ENCODE measurements at places on chromosomes 3 and 15.

DNA sequence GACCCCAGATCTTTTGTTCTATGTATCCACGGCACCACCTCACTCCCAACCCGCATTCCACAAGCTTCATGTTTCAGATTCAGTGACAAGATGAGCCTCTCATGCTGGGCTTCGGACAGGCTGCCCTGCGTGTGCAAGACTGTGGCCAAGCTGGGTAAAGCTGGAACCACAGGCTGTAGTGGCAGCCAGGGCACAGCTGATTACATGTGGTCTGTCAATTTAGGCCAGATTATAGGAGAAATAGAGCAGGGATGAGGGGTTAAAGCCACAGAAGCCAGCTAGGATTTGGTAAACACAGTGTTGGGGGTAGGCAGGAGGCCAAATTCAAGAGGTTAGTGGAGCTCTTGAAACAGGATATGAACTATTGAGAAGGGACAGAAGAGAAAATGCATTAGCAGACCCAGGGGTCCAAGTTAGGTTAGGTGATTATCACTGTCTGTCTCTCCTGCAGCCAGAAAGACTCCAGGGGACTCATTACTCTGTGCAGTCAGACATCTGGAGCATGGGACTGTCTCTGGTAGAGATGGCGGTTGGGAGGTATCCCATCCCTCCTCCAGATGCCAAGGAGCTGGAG, 12.9 kb downstream of the SNAPC5 start:
- DNase-seq: no peak

- DNase-seq: no peak
Observed at GRCh38 chr3:87621667-87622066, 345.3 kb upstream of the POU1F1 start.

DNA sequence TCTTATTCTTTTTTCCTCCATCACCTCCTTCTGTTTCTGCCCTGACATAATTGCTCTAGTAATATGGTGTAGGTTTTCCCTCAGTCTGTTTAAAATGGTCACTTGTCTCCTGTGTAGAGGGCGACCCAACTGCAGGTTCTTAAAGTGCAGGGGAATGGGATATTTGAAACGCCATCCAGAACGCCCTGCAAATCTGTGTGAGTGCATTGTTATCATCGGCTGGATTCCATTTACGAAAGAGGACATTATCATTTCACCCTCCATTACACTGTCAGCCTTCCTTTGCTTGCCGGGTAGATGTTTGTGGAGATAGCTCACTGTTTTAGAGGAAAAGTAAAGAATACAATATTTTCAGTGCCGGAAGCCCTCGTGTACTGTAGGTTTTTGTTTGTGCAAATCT, 354.0 kb downstream of the LRTM1 start:
- DNase-seq: no peak

GRCh38 chr3:185992831-185993374, 55.1 kb upstream of the TRA2B start:
- DNase-seq: peak; percentile 11

GRCh38 chr3:48068886-48069285, 52.7 kb upstream of the MAP4 start:
- DNase-seq: no peak

DNA sequence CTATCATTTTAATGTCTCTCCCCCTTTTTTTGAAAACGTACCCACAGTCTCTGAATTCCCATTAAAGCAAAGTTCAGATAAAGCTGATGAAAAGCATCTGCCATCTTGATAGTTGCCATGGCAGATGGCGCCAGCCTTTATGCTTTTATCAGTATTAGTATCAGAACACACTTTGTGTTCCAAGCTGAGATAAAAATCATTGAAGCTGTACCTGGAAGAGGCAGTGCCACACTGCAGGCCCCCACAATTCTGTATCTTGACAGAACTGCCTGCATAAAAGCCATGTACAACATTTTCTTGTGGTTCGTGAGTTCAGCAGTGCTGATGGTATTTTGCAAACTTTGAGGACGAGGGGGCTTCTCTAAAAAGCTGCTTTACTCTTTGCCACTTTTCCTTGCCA, 311.7 kb downstream of the SATB1 start:
- no peak for DNase-seq

DNA sequence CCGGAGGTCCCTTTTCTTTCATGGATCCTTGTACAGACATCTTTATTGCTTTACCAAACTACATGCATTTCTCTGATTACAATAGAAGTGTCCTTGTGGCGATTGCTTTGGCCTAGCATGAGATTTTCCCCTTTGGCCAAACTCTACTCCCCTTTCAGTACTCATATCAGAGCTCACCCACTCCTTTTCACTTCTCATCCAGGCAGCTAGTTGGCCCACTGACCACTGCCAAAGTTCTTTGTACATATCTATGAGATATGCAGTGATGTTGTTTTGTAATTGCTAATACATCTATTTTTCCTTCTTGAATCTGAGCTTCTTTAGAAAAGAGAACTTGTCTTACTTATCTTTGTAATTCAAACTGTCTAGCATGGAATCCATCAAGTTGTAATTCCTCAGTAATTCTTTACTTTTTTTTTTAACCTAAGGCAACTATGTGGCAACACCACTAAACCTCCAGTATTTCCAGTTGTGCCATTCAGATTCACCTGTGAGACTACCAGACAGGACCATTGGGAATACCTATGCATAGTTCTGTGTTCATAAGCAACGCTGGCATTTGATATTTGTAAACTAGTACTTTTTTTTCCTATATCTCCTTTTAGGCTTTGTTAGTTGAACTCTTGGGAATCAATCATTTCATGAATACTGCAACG, 39.2 kb downstream of the AADACL2 start:
- no peak for DNase-seq

GRCh38 chr3:96756516-96756915, 57.9 kb upstream of the EPHA6 start:
- DNase-seq: no peak

DNA sequence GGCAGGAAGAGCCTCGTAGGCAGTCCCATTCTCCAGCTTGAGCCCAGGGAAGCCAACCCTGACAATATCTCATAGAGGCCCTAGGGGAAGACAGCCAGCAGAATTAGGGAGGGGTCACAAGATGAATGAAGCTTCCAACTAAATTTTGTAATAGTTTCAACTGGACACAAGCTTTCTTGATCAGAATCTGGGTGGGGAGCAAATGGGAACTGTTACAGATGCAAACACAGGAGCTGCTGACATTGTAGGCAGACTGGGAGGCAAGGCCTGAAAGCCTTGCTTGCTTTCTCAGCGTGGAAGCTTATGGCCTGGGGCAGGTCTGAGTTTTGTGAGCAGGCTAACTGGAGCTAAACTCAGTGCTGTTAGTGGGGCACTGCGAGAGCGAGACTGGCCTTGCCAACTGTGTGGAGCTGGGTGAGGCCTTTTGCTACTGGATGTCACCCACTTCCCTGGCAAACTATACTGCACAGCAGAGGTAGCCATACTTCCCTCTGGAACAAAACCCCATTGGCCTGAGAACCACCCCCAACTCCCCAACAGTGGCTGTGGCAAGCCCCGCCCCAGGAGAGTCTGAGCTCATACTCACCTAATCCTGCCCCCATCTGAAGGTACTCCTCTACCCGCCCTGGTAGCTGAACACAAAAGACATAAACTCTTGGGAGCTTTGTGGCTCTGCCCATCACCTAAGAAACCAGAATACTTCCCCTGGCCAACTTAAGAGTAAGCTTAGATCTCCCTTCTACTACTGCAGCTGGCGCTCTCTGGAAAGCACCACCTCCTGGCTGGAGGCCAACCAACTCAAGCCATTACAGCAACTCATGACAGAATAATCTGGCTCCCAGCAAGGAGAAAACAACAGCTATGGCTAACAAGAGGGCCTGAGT, 42.9 kb downstream of the CFAP20DC start:
- peak; percentile 92 for DNase-seq

GRCh38 chr3:196774848-196775422, 35.3 kb downstream of the PAK2 start:
- DNase-seq: no peak

- peak; percentile 50 for DNase-seq
Observed at GRCh38 chr15:95558131-95558530, 772.4 kb upstream of the NR2F2 start.

DNA sequence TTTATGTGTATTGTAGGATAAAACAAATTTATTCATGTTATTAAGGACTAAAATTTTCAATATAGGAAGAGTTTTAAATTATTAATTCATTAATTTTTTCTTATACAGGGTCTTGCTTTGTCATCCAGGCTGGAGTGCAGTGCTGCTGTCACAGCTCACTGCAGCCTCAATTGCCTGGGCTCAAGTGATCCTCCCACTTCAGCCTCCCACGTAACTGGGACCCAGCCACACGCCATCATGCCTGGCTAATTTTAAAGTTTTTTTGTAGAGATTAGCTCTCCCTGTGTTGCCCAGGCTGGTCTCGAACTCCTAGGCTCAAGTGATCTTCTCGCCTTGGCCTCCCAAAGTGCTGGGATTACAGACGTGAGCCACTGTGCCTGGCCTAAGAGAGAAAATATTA, 14.7 kb downstream of the CCNB2 start:
- no peak for DNase-seq

DNA sequence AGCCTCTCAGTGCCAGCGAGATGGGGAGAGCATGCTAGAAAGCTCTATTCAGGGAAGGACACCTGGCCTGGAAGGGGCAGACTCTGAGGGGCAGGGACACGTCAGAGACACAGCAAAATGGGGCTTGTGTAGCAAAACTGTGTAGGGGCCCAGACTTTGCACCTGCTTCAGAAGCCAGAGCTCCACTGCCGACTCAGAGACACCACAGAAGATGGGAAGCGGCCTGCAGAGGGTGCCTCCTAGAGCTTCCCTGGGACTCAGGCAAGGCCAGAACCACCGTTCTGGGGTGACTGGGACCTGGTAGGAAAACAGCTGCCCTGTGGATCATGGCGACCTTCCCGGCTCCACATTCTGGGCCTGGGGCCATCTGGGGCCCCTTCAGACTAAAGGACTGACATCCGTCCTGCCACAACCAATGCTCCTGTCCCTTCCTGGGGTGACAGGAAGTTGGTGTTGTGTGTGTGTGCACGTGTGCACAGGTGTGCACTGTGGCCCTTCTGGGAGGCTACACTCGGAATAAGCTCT, 17.4 kb upstream of the TKT start:
- no peak for DNase-seq

- no peak for DNase-seq
Observed at GRCh38 chr15:33152502-33153109, 41.9 kb downstream of the FMN1 start.

DNA sequence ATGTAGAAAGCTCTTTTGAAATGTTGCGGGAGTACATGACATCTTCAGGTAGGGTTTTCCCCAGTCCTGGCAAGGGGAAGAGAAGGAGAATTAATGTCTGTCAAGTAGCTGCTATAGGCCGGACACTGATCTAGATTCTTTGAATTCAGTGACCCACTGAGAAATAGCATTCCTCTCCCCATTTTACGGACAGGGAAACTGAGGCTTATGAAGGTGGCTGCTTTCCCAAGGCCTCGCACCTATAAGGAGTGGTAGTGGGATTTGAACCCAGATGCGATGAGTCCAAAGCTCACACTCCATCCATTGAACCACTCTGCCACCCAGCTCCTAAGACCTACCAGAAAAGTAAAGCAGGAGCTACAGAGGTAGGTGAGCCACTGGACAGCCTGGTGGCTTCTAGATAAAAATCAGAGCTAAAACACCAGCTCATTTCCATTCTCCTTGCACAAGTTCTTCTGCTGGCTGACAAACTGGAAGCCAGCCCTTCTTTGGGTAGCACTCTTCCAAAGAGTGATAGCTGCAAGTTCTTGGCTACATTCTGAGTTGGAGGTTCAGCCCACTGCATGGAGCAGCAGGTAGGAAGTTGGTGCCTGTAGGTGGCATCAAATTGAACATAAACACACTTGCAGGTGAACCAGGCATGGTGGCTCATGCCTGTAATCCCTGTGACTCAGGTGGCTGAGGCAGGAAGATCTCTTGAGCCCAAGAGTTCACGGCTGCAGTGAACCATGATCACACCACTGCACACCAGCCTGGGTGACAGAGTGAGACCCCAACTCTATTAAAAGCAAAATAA, 22.0 kb downstream of the ZNF710 start:
- DNase-seq: no peak

DNA sequence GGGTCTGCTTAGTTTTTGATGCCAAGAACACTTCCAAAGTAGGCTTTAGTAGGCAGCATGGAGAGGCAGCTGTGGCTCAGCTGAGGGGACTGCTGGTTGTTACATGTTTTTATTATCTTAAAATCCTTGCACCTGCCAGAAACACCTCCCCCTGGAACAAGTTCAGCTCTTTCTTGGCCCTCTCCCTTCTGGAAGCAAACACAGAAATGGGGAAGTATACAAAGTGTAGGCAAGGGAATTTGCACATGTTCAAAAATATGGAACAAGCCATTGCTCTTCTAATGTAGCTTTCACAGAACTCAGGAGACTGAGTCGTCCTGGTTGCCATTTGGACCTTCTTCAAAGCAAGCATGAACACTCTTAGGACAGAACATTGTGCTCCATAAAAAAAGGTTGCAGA, 169.1 kb upstream of the SEMA6D start:
- no peak for DNase-seq

- peak; percentile 89 for DNase-seq
Observed at GRCh38 chr3:127820826-127821313, 1.4 kb downstream of the MGLL start.

GRCh38 chr15:87939848-87940457, 316.6 kb downstream of the NTRK3 start:
- peak; percentile 1 for DNase-seq

GRCh38 chr15:69232144-69232543, 66.6 kb upstream of the PAQR5 start:
- no peak for DNase-seq

- DNase-seq: no peak
Observed at GRCh38 chr3:117480972-117481371, 771.4 kb downstream of the TUSC7 start.

GRCh38 chr3:108603691-108604090, 14.2 kb downstream of the DZIP3 start:
- DNase-seq: no peak

GRCh38 chr15:98728082-98728810, 79.9 kb downstream of the IGF1R start:
- DNase-seq: no peak

GRCh38 chr3:32177702-32178198, 60.7 kb upstream of the CMTM8 start:
- DNase-seq: peak; percentile 78

DNA sequence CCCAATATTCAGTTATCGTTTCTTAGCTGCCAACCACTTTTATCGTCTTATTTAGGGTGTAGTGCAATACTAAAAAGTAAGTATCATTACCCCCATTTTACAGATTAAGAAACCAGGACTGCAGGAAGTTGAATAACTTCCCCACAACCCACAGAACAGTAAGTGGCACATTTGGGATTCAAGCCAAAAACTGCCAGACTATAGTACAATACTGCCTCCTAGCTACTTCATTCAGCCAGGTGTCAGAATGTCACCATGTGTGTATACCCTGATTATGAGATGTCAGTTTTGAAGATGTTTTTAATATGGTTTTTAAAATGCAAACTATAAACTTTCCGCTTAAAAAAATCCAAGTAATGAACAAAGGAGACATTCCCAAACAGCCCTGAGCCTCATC, 74.2 kb upstream of the PROK2 start:
- DNase-seq: peak; percentile 67

- no peak for DNase-seq
Observed at GRCh38 chr15:68310804-68311463, 33.4 kb downstream of the FEM1B start.

GRCh38 chr3:134833453-134834163, 38.5 kb downstream of the EPHB1 start:
- no peak for DNase-seq

GRCh38 chr3:128287216-128287615, 133.9 kb downstream of the EEFSEC start:
- no peak for DNase-seq

All from kidney tubule cell (primary cell).